ENCODE measurements at places on chromosomes 11 and 22.
A peak's percentile ranks its signal among the peaks of the same experiment; 100 is the strongest.

- no peak for DNase-seq
Measured at GRCh38 chr11:12889243-12889642, 119.9 kb upstream of the RASSF10 start.

DNA sequence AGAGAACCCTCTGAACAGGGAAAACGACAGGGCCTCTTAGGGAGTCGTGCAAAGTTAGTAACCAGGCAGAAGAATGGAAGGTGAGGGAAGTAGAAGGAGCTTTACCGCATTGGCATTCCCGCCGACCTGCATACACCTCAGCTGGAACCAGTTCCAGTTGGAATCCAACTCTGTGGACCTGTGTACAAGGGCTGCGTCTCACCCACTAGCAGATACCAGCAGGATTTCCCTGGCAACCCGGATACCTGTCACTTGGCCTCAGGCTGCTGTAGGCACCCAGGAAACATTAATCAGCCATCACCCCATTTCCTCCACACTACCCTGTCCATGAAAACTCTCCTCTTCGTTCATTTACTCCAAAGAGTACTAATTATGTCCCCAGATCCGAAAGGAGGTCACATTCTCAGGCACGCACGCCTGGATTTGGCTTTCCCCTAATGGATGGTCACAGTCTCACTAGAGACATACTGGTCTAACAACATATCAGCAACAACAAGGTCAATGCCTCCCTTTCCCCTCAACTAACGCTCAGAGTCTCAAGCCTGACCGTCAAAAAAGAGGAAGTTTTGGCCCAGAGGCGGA, 842 bp downstream of the ARFGAP2 start:
- DNase-seq: no peak

DNA sequence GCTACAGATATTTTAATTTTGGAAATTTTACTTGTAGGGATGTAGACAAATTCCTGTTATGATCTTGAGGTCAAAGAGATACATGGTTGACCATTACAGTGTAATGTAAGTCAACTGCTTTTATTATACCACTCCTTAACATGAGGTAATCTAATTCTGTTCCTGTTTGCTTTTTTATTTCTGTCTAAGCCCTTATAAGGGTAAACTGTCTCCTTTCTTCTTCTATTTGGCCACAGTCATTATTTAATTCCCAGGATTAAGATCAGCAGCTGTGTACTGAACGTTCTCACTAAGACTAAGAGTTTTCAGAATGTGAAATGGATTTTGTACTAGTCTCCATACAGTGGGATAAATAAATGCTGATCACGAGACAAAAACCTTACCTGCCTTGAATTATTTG, 32.8 kb downstream of the C2CD3 start:
- no peak for DNase-seq

GRCh38 chr22:29625090-29625825, 21.8 kb downstream of the NF2 start:
- DNase-seq: peak; percentile 71

DNA sequence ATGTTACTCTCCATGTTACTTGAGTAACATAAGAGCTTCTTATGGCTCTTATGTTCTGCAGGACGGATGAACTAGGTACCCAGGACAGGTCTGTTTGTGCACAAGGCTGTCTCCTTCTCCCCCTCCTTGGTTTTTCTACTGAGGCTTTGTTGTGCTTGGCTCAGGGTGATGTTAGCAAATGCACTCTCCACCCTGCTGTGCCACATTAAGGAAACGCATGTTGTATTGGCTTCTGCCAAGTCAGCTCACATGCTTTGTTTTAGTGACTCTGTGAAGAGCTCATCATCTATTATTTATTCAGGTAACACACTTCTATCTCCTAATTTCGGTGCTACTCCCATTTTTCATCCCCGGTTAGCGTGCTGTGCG, 108.3 kb downstream of the PTPRJ start:
- DNase-seq: peak; percentile 77

DNA sequence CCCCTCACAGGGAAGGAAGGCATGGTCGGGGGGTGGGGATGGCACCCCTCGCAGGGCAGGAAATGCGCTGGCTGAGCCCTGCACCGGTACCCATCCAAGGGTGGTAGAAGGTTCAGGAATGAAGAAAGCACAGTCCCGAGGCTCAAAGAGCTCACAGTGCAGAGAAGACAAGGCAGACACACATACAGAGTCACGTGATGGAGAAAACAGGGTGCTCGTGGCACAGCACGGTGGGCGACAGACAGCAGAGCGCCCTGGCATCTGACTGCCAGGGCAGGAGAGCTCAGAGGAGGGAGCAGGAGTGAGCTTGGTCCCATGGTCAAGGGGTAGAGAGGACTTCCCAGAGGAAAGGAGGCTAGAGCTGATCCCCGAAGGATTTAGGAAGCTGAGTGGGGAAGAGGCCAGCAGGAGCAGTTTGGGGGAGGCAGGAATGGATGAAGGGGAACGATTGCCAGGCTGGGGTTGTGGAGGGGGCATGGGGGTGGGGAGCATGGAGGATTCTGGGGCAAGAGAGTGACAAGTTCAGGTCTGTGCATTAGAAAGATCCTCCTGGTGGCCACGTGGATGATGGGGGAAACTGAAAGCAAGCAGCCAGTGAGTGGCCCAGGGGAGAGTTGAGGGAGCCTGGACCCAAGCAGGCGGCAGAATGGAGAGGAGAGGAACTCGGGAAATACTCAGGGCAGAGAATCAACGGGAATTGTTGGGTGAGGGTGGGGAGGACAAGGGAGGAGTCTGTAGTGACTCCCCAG, 43.9 kb downstream of the PDE2A start:
- no peak for DNase-seq

GRCh38 chr22:37496651-37497050, 10.5 kb upstream of the MFNG start:
- DNase-seq: peak; percentile 54

DNA sequence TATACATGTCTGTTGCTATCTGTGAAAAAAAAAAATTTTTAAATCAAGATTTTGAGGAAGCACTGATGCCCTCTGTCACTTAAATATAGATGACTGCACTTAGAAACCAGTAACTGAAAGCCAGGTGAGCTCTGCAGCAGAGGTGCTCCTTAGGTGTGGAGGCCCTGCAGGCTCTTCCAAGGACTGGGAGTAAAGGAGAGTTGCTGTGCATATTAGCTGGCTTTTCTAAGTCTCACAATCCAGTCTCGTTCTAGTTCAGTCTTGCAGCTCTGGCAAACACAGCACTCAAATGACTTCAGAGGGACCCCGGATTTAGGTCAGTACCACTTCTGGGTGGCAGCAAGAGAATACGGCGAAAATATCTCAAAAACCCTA, 61.0 kb downstream of the LARGE2 start:
- no peak for DNase-seq

- DNase-seq: no peak
Measured at GRCh38 chr11:107688322-107688918, 23.4 kb downstream of the SLN start.

- DNase-seq: no peak
Measured at GRCh38 chr11:117976445-117976844, 9.7 kb upstream of the IL10RA start.

- peak; percentile 12 for DNase-seq
Measured at GRCh38 chr11:120912504-120912903, 111.4 kb upstream of the TBCEL start.

- DNase-seq: no peak
Measured at GRCh38 chr11:70226967-70227366, 23.9 kb downstream of the FADD start.

DNA sequence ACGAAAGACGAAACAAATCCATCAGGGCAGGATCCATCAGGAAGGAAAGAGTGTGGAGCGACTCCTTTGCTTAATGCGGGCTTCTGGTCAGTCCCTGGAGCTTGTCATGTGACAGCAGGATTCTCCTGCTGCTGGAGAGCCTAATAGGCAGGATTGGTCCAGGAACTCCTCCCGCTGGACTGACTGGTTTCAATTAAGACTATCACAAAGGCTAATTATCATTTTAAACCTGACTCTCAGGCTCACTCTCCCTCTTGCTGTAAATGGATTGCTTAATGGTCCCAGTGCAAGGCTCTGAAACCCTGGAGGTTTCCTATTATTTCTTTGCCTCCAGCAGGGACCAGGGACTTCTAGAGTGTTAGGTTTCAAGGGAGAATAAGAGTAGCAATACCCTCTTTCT, 493.8 kb downstream of the NTM start:
- no peak for DNase-seq

- DNase-seq: no peak
Measured at GRCh38 chr11:79047321-79047720, 393.5 kb downstream of the TENM4 start.

GRCh38 chr11:57567515-57568329, at the start of gene UBE2L6:
UBE2L6 (minus strand) TSS chr11:57567672; CDS start chr11:57567611, 61 bp downstream.
- DNase-seq: peak; percentile 40

DNA sequence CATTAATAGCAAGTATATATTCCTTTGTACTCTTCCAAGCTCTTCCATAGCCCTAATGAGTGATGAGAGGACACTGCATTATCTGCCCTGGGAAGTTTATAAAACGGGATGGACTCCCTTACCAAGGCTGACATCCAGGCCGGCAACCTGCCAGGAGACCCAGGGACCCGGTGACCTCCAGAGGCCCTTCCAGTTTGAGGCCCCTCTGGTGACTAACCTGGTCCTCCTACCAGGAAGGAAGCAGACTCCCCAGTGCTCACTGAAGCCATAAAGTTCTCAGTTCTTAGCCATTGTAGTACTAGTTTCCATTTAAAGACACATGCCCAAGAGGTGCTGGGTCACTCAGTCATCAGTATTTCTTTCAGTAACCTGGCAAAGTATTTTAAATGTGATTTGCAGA, 345.4 kb downstream of the TENM4 start:
- DNase-seq: no peak

GRCh38 chr11:111422494-111423249, 43.6 kb upstream of the POU2AF1 start:
- DNase-seq: no peak
